ENCODE measurements at places on chromosomes 2 and 18. TPM values are rescaled to one million over a fixed set of nuclear protein-coding genes. Genes with fewer than 3 reads are reported as not detected.

Gene SIX2
- total RNA-seq, result not detected

Gene CCDC74B
- 10.6 TPM for total RNA-seq

Gene STARD6
- total RNA-seq, result 0.17 TPM

Gene NAT8
- not detected for total RNA-seq

Gene NT5DC4
- total RNA-seq, result not detected

Gene PCARE
- total RNA-seq, result not detected

Gene TNFRSF11A
- 0.09 TPM for total RNA-seq

Gene PSTPIP2
- total RNA-seq, result 2.7 TPM

Gene CMPK2
- 0.47 TPM for total RNA-seq

Gene FHOD3
- total RNA-seq, result 4.3 TPM

Gene VIL1
- not detected for total RNA-seq
